Prostate gland (tissue), 2 donors: ENCODE measurements at places on chromosomes 6 and 20. TPM values are rescaled to one million over a fixed set of nuclear protein-coding genes. Genes with fewer than 3 reads are reported as not detected.

KATNA1 gene
- 12.8 TPM for total RNA-seq

DNA sequence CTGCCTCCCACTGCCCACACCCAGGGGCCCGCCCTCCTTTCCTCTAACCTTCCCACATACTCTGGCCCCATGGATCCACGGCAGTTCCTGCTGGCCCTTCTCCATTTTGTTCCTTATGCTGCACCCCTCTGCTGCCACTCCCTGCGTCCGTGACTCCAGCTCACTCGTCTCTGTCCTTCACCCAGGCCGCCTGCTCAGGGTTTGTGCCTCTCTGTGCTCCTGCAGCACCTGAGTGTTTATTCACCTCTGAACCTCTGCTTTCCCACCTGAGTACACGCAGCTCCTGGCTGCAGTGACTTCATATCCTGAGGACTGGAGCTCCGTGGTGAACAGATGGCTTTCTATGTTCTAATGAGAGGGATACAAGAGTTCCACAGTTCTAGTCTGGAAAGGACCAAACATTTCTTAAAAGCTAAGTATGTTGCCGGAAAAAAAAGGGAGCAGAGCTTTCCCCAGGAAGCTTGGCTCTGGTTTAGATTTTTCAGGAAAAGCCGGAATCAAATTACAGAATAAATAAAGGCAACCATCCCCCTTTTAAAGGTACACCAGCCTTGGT lies 1.5 kb upstream of the GNRH2 start:
- H3K4me3 ChIP-seq: no peak overlapping the region
- DNase-seq: no peak
- H3K27me3 ChIP-seq: no peaks in the 10 kb centered on the region

DNA sequence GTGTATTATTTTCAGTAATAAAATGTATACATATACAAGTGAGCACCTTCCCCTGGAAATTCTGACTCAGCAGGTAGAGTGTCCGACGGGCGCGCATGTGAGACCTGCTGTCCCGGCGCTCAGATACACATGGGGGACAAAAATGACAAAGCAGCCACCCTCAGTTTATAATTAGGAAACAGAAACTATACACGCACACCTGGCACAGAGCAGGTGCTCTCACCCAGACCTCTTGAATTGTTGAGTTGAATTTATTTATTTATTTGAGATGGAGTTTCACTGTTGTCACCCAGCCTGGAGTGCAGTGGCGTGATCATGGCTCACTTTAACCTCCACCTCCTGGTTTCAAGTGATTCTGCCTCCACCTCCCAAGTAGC lies 180.4 kb downstream of the ZDHHC14 start:
- no peak overlapping the region for H3K4me3 ChIP-seq
- no peaks in the 10 kb centered on the region for H3K27me3 ChIP-seq
- H3K4me1 ChIP-seq: no peaks in the 10 kb centered on the region
- no peaks in the 10 kb centered on the region for H3K36me3 ChIP-seq
- no peak for DNase-seq

DDX43 gene
- total RNA-seq: 0.18 TPM

GRCh38 chr6:45351667-45352066 lies 23.5 kb downstream of the RUNX2 start:
- H3K27me3 ChIP-seq: no peaks in the 10 kb centered on the region
- H3K4me3 ChIP-seq: no peak overlapping the region
- H3K27ac ChIP-seq: no peak overlapping the region
- no peaks in the 10 kb centered on the region for H3K4me1 ChIP-seq
- DNase-seq: no peak

GRCh38 chr6:100257793-100258395 lies 206.8 kb downstream of the SIM1 start:
- H3K27me3 ChIP-seq: no peaks in the 10 kb centered on the region
- H3K4me1 ChIP-seq: no peaks in the 10 kb centered on the region
- no peak for DNase-seq
- H3K36me3 ChIP-seq: no peaks in the 10 kb centered on the region
